ENCODE measurements at places on chromosomes 3 and 15.

DNA sequence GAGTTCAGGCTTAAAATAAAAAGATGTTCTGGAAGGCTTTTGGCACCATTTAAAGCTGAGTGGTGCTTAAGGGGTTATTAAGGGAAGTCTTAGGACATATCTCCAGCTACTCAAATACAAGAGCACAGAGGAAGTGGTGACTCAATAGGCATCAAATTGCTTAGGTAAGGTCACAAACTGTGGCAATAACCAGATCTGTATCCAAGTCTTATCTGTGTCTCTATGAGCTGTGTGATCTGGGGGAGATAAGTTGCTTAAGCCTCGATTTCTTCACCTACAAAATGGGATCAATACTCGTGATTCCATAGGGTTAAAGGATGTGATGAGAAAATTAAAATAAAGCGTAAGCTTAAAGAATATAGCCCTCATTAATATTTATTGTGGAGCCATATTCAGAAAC, 7.6 kb downstream of the HDC start:
- DNase-seq, result no peak

- DNase-seq, result peak; percentile 11
These were observed 325 bp downstream of the ALCAM start for GRCh38 chr3:105367063-105367405.

DNA sequence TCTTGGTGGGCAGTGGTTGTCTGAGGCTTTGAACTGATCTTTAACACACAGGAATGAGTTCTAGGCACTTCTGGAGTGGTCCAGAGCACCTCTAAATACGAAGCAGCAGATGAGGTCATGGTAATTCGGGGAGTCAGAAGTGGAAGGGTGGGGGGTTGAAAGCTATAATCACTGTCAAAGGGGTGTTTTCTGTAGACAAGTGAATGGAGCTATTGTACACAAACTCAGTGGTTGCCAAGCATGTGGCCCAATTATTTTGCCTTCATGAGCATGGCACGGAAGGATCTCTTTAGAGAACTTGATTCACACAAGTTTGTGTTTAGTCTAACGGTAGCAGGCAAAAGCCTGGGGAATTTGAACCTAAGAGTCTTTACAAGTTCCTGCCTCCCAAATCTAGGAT, 6.3 kb downstream of the FRMD5 start:
- no peak for DNase-seq

- DNase-seq, result no peak
These were observed at the start of gene SYNM for GRCh38 chr15:99104788-99105513. SYNM (plus strand) TSS chr15:99105080; CDS start chr15:99105200, 120 bp downstream.

GRCh38 chr15:38605744-38606143, 41.1 kb upstream of the RASGRP1 start:
- no peak for DNase-seq

- no peak for DNase-seq
These were observed 82.2 kb upstream of the GOLGA8B start for GRCh38 chr15:34665498-34666116.

- DNase-seq, result no peak
These were observed 12.3 kb downstream of the TCF12 start for GRCh38 chr15:56930669-56931313.

GRCh38 chr3:105512061-105512460, 145.4 kb downstream of the ALCAM start:
- no peak for DNase-seq

DNA sequence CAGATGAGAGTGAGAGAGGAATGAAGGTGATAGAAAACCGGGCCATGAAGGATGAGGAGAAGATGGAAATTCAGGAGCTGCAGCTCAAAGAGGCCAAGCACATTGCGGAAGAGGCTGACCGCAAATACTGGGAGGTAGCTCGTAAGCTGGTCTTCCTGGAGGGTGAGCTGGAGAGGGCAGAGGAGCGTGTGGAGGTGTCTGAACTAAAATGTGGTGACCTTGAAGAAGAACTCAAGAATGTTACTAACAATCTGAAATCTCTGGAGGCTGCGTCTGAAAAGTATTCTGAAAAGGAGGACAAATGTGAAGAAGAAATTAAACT, 88.9 kb downstream of the EOMES start:
- DNase-seq, result no peak

DNA sequence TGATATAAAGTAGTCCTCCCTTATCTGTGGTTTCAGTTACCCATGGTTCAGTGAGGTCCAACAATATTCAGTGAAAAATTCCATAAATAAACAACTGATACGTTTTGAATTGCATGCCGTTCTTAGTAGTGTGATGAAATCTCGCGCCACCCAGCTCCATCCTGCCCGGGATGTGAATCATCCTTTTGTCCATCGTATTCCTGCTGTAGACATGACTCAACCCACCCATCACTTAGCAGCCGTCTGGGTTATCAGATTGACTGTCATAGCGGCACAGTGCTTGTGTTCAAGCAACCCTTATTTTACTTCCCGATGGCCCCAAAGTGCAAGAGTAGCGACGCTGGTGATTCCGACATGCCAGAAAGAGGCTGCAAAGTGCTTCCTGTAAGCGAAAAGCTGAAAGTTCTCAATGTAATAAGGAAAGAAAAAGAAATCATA, 48.0 kb upstream of the MEX3B start:
- no peak for DNase-seq

DNA sequence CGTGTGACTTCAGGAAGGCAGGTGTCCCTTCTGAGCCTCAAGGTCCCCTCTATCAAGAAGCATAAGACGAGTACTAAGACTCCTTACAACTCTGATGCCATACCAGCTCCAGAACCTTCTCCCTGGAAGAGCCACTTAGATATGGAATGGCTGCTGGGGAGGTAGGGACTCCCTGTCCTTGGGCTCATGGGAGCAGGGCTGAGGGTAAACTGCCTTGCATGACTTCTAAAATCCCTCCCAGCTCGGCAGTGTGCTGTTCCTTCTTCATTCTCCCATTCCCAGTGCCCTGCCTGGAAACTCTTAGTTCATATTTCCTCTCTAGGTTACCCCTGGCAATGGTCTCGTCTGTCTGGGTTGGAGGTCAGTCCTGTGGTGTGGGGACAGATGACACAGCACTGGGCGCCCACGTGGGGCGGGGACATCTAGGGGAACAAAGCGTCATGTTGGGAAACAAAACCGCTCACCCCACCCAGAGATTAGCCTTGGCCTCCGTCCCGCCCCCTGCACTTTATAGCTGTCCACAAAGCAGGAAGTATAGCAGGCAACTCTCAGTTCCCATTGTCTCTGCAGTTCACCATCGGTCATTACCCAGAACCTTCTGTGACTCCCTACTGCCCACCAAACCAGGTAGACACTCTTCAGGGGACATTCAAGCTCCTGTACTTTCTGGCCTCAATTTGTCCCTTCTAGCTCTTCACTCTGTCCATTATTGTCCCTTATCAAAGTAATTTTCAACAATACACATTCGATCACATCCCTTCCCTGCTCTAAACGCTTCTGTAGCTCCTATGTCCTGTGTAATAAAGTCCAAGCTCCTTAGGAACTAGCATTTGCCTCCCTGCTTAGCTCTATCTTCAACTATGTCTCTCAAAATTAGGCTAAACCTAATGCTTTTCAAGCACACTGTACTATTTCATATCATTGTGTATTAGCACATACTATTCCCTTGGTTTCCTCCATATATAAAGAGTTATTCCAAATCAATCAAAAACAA, 73.8 kb downstream of the IQSEC1 start:
- DNase-seq, result no peak

DNA sequence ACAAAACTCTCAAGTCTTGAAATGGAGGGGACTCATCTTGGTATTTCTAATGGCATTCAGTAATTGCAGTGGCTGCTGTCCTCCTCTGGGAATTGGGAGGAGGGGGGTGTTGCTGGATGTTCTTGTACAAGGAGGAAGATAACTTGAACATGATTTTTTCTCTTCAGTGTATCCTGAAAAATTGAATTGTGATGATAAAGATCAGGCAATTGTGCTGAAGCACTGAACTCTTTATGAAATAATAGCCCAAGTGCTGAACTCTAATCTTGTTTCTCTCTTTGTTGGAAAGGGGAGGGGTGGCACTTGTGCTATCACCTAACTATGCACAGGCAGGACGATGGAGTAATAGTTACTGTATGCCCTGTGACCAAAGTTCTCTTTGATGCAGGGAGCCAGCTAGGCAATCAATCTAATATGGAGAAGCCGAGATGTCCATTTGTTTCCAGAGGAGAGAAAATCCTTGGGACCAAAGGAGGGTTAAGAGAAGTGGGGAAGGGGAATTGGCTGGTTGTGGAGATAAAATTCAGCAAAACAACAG, 68.1 kb upstream of the ATP2C1 start:
- DNase-seq, result no peak
